ENCODE measurements at places on chromosomes 4 and X. TPM values are rescaled to one million over a fixed set of nuclear protein-coding genes. Genes with fewer than 3 reads are reported as not detected.

Gene CENPVL3
- not detected for total RNA-seq

Gene HPRT1
- 11.1 TPM for total RNA-seq

Gene OPRPN
- total RNA-seq, result 1.3 TPM

Gene CXCL3
- 0.56 TPM for total RNA-seq

Gene VCX3A
- total RNA-seq, result not detected

Gene POF1B
- 0.37 TPM for total RNA-seq

Gene VCX3B
- total RNA-seq, result not detected

Gene F11
- total RNA-seq, result 103 TPM

Gene TLL1
- 0.34 TPM for total RNA-seq

Gene EVC
- 6.5 TPM for total RNA-seq

Gene GUCY1A1
- 3.7 TPM for total RNA-seq

DNA sequence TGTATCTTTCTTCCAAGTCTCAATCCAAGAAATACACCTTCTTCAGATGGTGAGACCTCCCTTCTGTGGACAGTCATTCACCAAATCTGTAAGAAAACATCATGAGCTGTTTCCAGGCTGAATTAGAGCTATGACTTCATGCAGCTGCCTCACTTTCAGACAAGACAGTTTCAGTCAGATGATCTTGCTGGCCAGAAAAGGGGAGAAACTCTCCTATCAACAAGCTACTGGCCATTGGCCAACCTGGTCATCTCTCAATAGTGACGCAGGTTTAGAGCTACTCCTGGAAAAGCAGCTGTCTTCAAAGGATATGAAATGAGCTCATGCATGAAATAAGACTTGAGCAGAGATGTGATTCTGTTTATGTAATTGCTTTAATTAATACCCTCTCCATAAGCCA lies 69.6 kb upstream of the NDP start:
- DNase-seq, result no peak

DNA sequence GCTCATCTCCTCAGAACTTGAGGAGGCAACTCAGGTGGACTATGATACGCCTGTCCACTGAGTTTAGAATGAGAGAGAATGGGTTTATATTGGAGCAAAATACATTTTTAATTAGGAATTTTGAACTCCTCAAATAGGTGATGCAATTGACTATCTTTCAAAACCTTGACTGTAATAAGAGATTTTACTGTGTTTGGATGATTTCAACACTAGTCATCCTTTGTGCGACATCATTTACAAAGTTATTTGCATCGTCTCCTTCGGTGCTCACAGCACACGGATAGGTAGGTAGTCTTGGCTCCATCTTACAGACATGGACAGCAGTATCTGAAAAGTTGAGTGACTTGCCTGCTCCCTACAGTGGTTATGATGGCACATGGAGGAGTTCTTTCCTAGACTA lies 67.0 kb downstream of the AASDH start:
- DNase-seq, result no peak

- DNase-seq, result peak; percentile 41
Observed at GRCh38 chrX:9166584-9166944, 132.6 kb upstream of the FAM9B start.

GRCh38 chr4:121686255-121686654 lies 10.5 kb downstream of the ANXA5 start:
- no peak for DNase-seq

- DNase-seq, result no peak
Observed at GRCh38 chr4:7280926-7281690, 88.8 kb downstream of the SORCS2 start.

GRCh38 chr4:180530787-180531186 lies 1712.4 kb upstream of the TENM3 start:
- no peak for DNase-seq

GRCh38 chrX:79139446-79139845 lies 5.0 kb upstream of the GPR174 start:
- DNase-seq, result no peak

DNA sequence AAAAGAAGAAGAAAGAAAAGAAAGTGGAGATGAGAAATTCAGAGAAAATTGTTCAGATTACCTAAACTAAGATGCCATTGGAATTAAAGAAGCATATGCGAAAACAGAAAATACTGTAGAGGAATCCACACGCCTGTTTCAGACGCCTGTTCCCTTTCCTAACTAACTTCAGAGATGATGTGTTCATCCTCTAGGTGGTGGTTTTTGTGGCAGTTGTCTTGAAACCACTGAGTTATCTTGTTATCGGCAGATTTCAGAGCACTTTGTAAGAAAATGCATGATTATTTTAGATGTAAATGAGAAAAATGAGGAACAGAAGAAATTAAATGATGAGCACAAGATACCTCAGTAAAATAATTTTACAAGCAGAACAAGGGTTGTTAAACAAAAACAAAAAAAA lies 48.3 kb downstream of the FUNDC1 start:
- no peak for DNase-seq

DNA sequence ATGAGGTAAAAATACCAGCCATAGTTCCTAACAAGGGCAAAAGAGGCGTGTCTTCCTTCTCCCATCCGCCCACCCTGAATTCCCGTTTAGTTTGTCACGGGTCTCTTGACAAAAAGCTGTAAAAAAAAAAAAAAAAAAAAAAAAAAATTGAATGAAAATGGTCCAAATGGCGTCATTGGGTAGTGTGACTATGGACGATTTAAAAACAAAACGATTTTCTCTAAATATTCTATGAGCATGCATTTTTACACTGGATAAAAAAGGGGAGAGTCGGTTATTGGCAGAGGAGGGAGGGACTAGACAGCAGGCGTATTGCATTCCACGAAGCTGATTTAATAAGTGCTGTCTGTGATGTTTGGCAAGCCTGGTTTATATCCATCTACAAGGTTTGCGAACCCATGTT lies at the start of gene FAM133A:
FAM133A (plus strand) TSS at position 338 of the 403 bp plus-strand sequence. CDS start 35,214 bp downstream, outside the sequence.
- DNase-seq, result no peak

GRCh38 chr4:123352240-123352945 lies 44.2 kb upstream of the SPRY1 start:
- DNase-seq, result no peak

- no peak for DNase-seq
Observed at GRCh38 chr4:42050516-42051249, 60.4 kb downstream of the SLC30A9 start.

DNA sequence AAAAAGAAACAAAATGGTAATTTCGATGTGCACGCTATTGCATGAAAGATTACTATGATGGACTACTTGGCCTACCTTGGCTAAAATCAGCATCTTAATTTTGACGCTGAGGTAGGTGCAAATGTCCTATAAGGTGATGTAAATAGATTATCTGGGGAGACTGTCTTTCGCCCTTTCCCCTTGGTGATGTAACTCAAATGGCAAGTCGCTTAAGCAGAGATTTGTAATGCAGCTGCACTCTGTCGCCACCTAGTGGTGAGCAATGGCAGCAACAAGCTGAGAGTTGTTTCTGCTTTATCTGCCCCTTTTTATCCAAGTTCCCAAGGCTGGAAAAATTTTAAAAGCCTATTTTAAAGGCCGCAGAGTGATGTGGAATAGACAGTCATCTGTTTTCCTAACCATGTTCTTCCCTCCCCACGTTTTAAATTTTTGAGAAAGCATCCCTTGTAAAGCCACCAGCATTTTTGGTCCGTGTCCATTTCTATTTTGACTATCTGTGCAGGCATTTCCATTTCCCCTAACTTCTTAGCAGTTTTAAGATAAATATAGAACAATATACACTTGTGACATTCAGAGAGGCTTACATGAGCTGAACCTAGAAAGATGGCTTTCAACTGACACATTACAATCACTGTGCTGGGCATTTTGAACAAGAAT lies 62.4 kb upstream of the PDLIM3 start:
- DNase-seq, result peak; percentile 67

DNA sequence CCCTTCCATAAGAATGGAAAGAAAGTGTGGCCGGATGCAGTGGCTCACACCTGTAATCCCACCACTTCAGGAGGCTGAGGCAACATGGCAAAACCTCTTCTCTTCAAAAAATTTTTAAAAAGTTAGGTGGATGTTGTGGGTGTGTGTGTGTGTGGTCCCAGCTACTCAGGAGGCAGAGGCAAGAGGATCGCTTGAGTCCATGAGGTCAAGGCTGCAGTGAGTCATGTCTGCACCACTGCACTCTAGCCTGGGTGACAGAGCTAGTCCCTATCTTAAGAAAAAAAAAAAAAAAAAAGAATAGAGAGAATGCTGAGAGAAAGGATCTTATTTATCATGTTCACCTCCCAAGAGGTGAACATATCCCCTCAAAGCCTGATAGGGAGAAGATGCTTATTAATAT lies 492.1 kb upstream of the SMIM31 start:
- DNase-seq, result no peak

All from right lobe of liver (tissue), 6 donors.